ENCODE measurements at places on chromosomes 5 and 9. TPM values are rescaled to one million over a fixed set of nuclear protein-coding genes. Genes with fewer than 3 reads are reported as not detected.
A peak's percentile ranks its signal among the peaks of the same experiment; 100 is the strongest.

Gene DDX46
- 68.5 TPM for total RNA-seq

Gene ABHD17B
- 22.4 TPM for total RNA-seq

DNA sequence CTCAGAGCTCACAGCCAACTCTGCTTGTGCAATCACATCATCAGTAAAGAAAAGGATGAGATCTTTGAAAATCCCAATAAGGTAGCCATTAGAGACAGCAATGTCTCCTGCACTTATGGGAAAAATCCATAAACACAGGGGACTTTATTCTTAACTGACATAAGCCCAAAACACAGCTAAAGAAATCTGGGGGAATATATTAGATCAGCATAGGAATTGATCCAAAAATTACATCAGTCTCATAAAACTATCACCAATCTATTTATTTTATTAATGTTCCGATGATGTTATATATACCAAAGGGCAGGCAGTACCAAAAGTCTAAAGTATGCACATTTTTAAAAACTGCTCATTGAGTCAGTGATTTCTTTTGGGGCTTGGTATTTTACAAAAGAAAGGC lies 6.9 kb downstream of the MRPS27 start:
- no peaks in the 10 kb centered on the region for H3K27me3 ChIP-seq
- H3K27ac ChIP-seq, result no peak overlapping the region

GRCh38 chr5:114317751-114318150 lies 44.1 kb upstream of the KCNN2 start:
- DNase-seq, result no peak
- no peaks in the 10 kb centered on the region for H3K4me1 ChIP-seq
- H3K36me3 ChIP-seq, result no peaks in the 10 kb centered on the region
- no peak overlapping the region for H3K27ac ChIP-seq
- no peak overlapping the region for H3K4me3 ChIP-seq
- H3K27me3 ChIP-seq, result no peaks in the 10 kb centered on the region

DNA sequence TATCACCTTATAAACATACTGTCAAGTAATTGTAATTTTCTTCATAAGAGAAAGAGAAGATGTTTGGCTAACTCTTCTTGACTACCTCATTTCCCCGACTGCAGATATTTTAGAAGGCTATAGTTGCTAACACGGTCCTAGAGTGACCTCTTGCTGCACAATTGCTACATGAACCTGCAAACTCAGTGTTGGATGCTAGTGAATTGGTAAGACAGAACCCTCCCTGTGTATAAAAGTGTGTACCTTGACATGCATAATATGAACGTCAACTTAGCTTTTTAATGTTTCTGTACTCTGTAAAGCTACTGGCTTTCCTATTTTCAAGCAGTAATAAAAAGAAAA lies 46.7 kb upstream of the CER1 start:
- H3K4me3 ChIP-seq, result no peak overlapping the region
- no peaks in the 10 kb centered on the region for H3K27me3 ChIP-seq
- H3K36me3 ChIP-seq, result no peaks in the 10 kb centered on the region
- no peak for DNase-seq

GRCh38 chr9:104927216-104927911 lies 591 bp downstream of the ABCA1 start:
- H3K36me3 ChIP-seq, result no peaks in the 10 kb centered on the region
- peak overlapping the region; percentile 96 for H3K27ac ChIP-seq
- H3K27me3 ChIP-seq, result no peaks in the 10 kb centered on the region
- DNase-seq, result peak; percentile 73

- DNase-seq, result no peak
- H3K4me1 ChIP-seq, result peaks cover 37% of the 10 kb centered on the region
- peaks cover 100% of the 10 kb centered on the region for H3K27me3 ChIP-seq
- no peak overlapping the region for H3K4me3 ChIP-seq
Measured at GRCh38 chr5:88669371-88670050, 213.5 kb downstream of the MEF2C start.

DNA sequence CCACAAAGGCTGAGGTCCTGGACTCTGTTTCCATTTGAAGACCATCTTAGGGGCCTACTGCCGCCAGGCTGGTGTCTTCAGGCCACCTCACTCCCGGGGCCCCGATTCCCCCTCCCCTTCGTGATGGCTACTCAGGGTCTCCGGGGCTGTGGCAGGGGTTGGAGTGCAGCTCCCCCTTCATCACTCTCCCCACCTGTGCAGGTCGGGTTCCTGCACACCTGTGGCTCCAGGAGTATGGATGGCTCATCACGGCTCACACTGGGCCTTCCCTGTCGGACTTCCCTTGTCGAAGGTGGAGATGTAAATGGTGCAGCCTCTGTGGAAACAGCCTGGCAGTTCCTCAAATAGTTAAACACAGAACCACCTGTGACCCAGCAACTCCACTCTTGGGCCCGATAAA lies 11.9 kb downstream of the LCN9 start:
- no peak overlapping the region for H3K27ac ChIP-seq
- H3K36me3 ChIP-seq, result no peaks in the 10 kb centered on the region
- no peaks in the 10 kb centered on the region for H3K4me1 ChIP-seq
- H3K4me3 ChIP-seq, result no peak overlapping the region
- DNase-seq, result no peak
- peaks cover 33% of the 10 kb centered on the region for H3K27me3 ChIP-seq

DNA sequence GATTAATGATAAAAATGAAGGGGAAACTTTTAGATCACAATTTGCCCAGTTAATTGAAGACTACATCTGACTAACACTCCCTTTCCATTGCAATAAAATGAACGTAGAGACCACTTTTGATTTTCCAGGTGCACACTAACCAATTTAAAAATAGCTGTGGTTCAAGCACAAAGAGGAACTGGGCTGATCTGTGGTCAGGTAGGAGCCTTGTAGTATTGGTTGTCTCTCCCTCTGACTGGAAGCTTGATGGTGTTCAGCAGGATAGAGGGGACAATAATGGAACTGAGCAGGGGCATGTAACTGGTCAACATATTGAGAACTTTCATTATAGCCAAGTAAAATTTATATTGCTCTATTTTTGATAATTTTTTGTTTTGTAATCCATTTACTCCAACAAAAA lies 886.8 kb upstream of the SEMA6A start:
- no peak overlapping the region for H3K27ac ChIP-seq
- no peak for DNase-seq
- H3K36me3 ChIP-seq, result no peaks in the 10 kb centered on the region
- peaks cover 8% of the 10 kb centered on the region for H3K4me1 ChIP-seq
- H3K27me3 ChIP-seq, result no peaks in the 10 kb centered on the region

- no peak overlapping the region for H3K27ac ChIP-seq
- H3K4me3 ChIP-seq, result no peak overlapping the region
- no peaks in the 10 kb centered on the region for H3K36me3 ChIP-seq
Measured at GRCh38 chr5:133428072-133428660, 184.2 kb downstream of the FSTL4 start.

GRCh38 chr5:76177978-76178377 lies 94.8 kb downstream of the SV2C start:
- no peaks in the 10 kb centered on the region for H3K27me3 ChIP-seq
- H3K36me3 ChIP-seq, result no peaks in the 10 kb centered on the region
- DNase-seq, result no peak
- no peaks in the 10 kb centered on the region for H3K4me1 ChIP-seq

GRCh38 chr5:175059687-175060211 lies 335.4 kb downstream of the MSX2 start:
- no peaks in the 10 kb centered on the region for H3K4me1 ChIP-seq
- H3K27me3 ChIP-seq, result no peaks in the 10 kb centered on the region
- no peaks in the 10 kb centered on the region for H3K36me3 ChIP-seq
- no peak overlapping the region for H3K4me3 ChIP-seq
- no peak for DNase-seq

- peak; percentile 82 for DNase-seq
- H3K27me3 ChIP-seq, result peaks cover 42% of the 10 kb centered on the region
- no peak overlapping the region for H3K27ac ChIP-seq
Measured at GRCh38 chr9:134502809-134503211, 138.8 kb upstream of the COL5A1 start.

DNA sequence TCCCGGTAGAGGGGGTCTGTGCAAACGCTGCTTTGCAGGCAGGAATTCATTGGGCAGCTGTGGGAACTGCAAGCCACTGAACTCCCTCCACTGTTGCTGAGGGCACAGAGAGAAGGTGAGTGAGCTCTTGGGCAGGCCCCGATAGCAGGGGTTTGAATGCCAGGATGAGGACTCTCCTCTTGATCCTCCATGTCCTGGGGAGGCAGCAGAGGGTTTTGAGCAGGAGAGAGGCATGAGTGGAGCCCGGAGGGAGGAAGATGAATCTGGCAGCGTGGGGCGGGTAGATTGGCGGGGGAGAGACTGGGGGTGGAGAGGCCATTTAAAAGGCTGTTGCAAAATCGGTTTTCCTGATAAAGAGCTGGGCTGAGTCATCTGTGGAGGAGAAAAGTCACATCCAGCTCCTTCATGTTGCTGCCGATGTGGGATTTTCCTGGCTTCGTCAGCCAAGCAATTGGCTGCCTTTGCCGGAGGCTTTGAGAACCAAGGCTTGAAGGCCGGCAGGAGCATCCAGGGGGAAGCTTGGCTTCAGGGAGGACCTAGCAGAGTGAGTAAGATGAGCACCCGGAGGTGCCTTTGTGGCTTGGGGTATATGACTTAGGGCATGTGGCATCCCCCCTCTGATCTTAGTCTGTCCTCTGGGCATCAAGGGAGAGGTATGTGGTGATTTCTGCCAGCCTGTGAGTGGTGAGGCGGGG lies at the start of gene SYNPO:
TSS of gene SYNPO (plus strand) at position 350 of the 695 bp plus-strand sequence. CDS start 7,616 bp downstream, outside the sequence.
- H3K4me3 ChIP-seq, result peak within 1 kb of the TSS; percentile 18
- no peaks in the 10 kb centered on the region for H3K27me3 ChIP-seq
- peaks cover 95% of the 10 kb centered on the region for H3K4me1 ChIP-seq
- H3K36me3 ChIP-seq, result no peaks in the 10 kb centered on the region
